ENCODE measurements at places on chromosomes 16 and 17.

GRCh38 chr16:82072313-82072712 is 37.3 kb downstream of the HSD17B2 start:
- no peak for DNase-seq

GRCh38 chr17:73481676-73482075 is 162.6 kb downstream of the SDK2 start:
- DNase-seq, result no peak

GRCh38 chr16:47664653-47665325 is 203.7 kb downstream of the PHKB start:
- no peak for DNase-seq

GRCh38 chr16:70586731-70587130 is 59.6 kb upstream of the IL34 start:
- DNase-seq, result no peak

DNA sequence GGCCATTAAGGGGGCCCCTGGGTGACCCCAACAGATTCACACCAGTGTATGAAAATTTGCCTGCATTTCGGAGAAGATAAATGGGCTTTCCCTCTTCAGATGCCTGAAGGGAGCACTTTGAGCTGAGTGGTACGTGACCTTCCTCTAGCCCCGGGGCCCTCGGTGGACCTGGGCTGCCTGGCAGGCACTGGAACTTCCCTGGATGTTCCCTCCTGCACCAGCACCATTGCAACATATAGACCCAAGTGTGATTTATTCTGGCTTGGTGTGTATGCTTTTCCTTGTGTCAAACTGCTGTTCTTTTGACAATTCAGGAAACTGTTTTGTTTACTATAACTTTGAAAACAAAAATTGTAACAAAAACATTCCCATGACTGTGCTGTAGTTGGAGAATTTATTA is 93.8 kb downstream of the TNFRSF13B start:
- no peak for DNase-seq

DNA sequence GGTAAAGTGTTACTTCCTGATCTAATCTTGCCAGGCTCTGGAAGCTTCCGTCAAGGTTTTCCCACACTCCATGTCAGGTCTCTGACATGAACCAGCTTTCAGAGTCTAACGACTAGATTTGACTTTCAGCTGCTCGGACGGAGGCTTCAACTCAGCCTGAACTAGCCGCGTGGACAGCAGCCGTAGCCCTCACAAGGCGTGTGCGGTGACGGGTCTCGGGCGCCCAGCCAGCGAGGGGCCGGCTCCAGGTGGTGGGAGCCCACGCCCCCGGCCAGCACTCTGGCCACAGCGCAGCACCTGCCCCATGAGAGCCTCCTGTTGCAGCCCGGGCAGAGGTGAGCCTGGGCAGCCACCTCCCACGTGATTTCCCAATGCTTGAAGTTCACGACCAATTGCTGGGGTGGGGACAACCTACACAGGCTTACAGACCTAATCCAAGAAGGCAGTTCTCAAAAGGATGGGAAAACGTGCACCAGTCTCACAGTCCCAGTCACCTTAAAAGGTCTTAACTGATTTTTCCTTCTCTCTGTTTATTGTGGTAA is 45.5 kb downstream of the TBC1D16 start:
- DNase-seq, result no peak

DNA sequence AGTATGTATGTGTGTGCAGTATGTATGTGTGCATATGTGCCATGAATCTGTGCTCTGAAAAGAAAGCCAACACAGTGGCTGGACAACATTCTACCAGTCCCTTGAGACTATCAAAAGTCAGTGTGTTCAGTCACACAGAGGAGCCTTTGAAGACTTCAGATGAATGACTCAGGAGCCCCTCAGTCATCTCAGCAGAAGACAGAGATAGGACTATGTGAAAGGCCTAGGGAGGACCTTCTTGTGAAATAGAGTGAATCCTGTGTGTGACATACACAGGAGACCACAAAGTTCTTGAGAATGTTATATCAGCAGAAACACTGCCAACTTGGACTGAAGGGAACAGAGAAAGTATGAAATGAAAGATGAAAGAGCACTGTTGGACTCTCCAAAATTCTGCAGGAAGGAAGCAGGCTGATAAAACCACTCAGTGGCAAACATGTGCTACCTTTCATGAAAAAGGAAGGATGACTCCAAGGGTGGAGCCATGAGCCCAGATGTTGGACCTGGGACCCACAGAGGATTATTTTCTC is 108.4 kb downstream of the METRNL start:
- DNase-seq, result no peak

DNA sequence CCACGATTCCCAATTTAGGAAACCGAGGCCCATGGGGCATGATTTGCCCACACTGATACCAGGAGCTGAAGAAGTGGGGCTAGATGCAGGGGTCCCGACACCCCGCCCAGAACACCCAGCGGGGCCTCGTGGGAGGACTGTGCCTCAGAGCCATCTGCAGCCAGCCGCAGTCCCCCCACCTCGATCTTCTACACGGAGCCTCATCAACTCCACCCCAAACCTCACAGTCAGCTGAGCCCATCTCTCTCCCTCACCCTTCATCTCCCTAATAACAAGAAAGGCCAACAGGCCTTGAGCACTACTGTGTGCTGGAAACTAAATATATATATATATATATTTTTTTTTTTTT is 4.2 kb downstream of the ITGAE start:
- peak; percentile 61 for DNase-seq

- DNase-seq, result no peak
These were observed 34.2 kb upstream of the NLRP1 start for GRCh38 chr17:5618476-5618875.

DNA sequence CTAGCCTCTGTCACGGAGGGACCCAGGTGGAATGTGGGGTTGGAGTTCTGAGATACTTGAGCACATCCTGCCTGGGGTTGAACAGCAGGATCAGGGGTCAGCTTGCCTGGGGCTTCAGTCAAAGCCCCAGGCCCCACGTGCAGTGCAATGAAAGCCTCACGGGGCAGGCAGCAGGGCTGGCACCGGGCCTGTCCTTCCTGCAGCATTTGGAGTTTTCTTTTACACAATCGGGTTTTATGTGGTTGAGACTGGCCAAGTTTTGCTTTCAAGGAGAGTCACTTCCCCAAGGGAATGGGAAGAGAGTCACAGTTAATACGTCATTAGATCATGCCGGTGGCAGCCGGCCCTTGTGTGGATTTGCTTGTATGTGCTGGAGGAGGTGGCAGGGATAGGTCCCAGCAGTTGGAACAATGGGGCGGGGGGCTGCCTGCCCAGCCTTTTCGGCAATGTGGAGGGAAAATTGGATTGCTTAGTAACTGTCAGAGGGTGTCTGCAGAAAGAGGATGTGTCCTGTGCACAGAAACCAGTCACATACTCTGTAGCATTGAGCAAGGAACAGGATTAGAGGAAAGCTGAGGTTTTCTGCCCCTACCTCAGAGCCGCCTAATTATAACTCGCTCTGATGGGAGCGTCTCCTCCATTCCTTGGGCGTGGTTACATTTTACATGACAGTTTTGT is 4.5 kb downstream of the RMI2 start:
- no peak for DNase-seq

- DNase-seq, result no peak
These were observed 16.5 kb upstream of the SNN start for GRCh38 chr16:11651796-11652195.

DNA sequence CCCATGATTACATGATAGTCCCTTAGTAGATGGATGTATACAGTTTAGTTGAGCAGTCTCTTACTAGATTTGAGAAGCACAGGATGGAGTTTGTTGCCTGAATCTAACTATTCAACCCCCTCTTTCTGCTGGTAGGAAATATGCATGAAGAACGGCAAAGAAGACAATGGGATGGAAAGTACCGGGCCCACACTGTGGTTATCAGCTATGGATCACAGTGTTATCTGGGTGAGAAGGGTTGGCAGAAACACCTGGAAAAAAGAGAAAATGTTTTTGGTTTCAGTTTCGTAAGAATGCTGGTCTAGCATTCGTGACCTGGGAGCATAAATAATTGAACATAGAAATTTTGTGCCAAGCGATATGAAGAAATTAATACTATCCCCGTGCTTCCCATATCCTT is 53.1 kb downstream of the ANKFN1 start:
- DNase-seq, result no peak

GRCh38 chr16:85626191-85626981 is 13.3 kb downstream of the GSE1 start:
- DNase-seq, result no peak

DNA sequence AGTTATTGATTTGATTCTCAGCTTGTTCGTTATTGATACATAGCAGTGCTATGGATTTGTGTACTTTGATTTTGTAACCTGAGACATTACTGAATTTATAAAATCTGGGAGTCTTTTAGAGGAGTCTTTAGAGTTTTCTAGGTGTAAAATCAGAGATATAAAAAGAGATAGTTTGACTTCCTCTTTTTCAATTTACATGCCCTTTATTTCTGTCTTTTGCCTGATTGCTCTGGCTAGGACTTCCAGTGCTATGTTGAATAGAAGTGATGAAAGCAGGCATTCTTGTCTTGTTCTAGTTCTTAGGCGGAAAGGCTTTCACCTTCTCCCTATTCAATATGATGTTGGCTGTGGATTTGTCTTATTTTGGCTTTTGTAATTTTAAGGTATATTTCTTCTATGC is 106.2 kb downstream of the PHKB start:
- no peak for DNase-seq

- DNase-seq, result no peak
These were observed 462.9 kb upstream of the ZFHX3 start for GRCh38 chr16:73510852-73511251.

DNA sequence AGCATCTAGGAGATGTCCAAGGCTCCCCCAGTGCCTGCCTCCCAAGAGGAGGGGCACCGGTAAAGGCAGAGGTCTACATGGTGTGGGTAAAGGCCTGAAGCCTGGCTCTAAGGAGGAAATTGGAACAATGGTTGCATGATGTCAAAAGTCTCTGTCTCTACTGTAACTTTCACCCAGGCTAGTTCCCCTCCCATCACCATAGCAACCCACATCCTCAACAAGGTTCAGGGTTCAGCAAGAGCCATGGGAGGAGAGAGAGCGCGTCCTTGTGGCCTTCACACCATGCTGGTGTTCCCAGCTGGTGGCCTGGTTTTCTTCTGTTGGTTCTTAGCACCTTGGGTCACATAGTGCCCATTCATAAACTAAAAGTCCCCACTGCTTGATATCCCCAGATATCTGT is 196.7 kb upstream of the CDH5 start:
- DNase-seq, result no peak

- no peak for DNase-seq
These were observed 162.5 kb upstream of the CNTNAP4 start for GRCh38 chr16:76114681-76115080.

Data from activated gamma-delta T cell treated with Interleukin-2 at 50 U/mL for 16 hours (primary cell).